Kidney tubule cell (primary cell): ENCODE measurements at places on chromosomes 3 and 15.

- no peak for DNase-seq
Observed at GRCh38 chr3:187570776-187571175, 99.4 kb downstream of the SST start.

DNA sequence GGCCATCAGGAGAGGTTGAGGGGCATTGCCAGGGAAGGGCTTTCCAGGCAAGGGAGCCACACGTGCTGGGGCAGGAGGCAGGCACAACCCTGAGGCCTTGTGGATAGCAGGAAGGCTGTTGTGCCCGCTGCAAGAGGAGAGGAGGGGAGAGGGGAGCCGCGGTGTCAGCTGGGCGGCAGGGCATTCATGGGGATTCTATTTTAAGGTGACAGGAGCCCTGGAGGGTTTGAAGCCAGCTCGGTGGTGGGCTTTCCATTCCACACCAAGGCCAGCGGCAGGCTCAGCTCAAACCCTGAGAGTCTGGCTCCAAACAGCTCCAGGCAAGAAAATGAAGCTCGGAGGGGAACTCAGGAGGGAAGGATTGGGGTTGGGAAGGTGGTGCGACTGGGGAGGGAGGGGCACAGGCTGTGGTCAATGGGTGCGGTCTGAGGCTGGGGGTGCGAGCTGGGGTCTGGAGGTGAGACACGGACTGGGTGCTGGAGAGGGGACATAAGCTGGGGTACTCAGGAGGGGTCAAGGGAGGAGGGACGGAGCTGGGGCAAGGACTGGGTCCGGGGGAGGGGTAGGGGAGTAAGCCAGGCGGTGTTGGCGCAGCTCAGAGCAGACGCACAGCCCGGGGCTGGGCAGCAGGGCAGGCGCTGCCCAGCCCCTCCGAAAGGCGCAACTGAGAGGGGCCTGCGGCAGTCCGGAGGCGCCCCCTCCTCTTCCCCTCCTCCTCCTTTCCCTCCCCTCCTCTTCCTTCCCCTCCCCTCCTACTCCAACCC is 43.4 kb downstream of the TPRA1 start:
- DNase-seq = no peak

DNA sequence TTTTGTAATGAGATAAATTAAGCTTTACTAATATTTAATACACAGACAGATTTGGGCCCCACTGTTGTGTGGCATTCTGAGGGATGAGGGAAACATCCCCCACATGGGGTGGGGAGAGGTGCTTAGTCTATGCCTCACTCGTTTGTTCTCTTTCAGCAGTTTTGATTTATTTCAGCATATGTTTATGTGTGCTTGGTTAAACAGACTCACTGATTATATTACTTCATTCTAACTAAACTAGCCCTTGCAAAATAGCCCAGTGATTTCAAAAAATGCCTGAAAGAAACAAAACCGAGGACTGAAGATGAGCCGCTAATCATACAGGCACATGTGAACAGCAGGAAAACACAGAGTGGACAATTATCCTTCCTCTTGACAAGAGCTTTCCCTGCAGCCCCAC is 27.2 kb downstream of the TNFAIP8L3 start:
- DNase-seq = no peak

- DNase-seq = no peak
Observed at GRCh38 chr3:118181274-118181673, 853.4 kb downstream of the IGSF11 start.

DNA sequence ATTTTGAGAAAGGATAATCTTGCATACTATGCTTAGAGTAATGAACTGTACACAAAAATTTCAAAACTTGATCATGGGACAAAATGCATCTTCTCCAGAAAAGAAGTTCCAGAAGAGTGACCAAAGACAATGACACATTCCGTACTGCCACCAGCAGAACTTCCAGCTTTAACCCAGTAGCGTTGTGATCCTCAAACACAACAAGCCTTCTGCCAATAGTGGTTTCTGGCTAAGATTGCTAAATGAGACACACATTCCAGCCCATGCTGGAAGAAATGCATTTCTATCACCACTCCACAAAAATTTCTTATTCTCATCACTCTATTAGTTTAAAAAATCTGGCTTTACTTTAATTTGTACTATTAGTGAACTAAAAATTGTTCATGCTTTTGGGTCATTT is 334.9 kb downstream of the TBC1D5 start:
- peak; percentile 25 for DNase-seq

DNA sequence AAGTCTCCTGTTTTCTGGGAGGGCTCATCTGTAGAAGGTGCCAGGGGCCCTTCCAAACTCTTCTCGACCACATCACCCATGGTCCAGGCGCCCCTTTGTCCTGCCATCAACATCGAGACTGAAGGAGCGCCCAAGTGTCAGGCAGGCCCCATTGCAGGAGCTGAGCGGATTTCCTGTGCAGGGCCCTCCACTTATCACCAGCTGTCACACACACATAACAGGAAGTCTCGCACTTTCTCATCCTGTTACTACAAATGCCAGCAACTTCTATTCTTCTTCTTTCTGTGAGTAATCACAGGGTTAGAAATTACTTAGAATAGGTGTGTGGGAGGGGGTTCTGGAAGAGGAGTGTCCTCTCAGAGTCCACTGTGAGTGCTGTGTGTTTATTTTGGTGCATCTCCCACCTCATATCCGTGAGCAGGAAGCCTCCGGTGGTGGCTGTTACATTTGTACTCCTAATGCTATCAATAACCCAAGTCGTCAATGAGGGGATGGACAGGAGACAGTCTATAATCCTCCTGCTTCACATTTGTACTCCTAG is at the start of gene KLHL6:
KLHL6 (minus strand) TSS at position 166 of the 541 bp plus-strand sequence; CDS start at position 113, 53 bp downstream.
- no peak for DNase-seq

DNA sequence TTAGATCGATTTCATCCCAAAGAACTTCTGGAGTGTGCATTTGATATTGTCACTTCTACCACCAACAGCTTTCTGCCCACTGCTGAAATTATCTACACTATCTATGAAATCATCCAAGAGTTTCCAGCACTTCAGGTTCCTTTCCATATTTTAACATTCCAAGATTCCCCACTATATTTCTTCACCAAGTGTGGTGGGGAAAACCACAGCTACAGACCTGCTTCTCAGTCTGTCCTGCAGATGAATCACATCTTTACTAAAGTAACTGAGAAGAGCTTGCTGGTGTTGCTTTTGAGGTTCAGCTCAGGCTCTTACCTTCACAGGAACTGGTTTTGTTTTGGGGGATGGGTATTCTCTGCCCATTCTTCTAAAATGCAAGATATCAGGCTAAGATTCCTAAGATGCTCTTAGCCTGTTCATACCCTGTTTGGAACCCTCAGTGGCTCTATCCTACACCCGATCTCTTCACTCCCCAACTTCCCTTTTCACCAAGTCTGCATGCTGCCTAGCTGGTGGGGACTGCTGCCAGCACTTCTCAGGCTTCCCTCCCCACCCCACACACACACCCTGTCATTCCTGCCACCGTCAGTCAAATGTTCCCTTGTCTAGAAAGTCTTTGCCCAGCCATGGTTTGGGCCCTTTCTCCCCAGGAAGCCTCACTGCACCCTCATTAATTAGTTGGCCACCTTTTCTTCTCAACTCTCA is 30.8 kb downstream of the SRP14 start:
- DNase-seq = no peak

DNA sequence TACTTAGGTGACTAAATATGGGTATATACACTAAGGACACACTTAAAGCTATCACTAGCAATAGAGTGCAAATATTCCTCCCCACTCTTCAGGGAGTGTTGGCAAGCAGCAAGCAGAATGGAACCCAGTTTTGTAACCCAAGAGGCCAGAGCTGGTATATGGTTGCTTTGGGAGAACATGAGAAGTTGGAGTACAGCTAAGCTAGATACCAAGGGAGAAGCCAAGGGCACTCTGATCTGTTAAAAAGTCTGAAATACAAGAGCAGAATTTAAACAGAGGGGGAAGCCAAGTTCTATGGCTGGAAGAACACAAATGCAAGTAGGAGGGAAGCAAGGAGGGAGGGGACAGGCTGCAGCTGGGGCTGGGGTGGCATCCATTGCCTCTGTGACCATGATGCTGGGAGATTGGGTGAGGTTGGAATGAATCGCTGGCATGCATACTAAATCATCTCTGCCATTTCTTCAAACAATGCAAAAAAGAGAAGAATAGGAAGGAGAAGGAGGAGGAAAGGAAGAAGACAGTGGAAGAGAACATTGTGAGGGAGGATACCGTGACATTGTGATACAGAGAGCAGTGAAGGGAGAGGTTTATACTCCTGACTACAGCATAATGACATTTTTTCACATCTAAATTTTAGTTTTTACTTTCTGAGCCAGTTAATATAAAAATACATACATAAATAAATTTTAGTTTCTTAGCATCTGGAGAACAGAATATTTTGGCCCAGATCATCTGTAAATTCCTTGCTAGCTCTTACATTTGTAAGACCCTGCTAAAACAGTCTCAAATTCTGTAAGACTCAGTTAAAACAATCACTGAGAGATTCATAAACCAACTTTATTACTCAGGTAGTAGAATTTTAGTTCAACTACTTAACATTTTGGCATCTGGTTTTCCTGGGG is 9.0 kb upstream of the ANXA2 start:
- DNase-seq = no peak

GRCh38 chr15:67501836-67502461 is 19.0 kb upstream of the C15orf61 start:
- no peak for DNase-seq
